Stimulated activated CD4-positive, alpha-beta T cell treated with anti-CD3 and anti-CD28 coated beads, Interleukin-15, amount 100 ng/mL, for 1 hour (primary cell): ENCODE measurements at places on chromosomes 1 and 21.

GRCh38 chr1:4330805-4331766, 323.3 kb upstream of the AJAP1 start:
- no peak for DNase-seq

- no peak for DNase-seq
Observed at GRCh38 chr21:25732091-25732760, 2.5 kb downstream of the ATP5PF start.

- no peak for DNase-seq
Observed at GRCh38 chr21:41961753-41962152, 7.9 kb upstream of the C2CD2 start.

- no peak for DNase-seq
Observed at GRCh38 chr1:62561306-62561705, 36.0 kb upstream of the ANGPTL3 start.

DNA sequence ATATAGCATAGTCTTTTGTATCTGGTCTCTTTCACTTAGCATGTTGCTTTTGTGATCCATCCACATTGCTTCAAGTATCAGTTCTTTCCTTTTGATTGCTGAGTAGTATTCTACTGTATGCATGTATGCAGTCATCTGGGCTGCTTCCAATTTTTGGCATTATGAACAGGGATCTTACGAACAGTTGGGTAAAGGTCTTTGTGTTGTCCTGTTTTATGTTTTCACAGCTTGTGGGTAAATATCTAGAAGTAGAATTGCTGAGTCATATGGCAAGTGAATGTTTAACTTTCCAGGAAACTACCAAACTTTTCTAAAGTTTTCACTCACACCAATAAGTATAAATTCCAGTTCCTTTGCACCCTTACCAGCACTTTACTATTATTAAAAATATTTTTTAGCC, 60.9 kb downstream of the LHX4 start:
- no peak for DNase-seq

GRCh38 chr1:110390096-110390495, 730 bp downstream of the SLC16A4 start:
- DNase-seq, result no peak

- DNase-seq, result no peak
Observed at GRCh38 chr1:247322849-247323586, 8.6 kb downstream of the ZNF496 start.

GRCh38 chr21:16419188-16419921, 689.6 kb downstream of the USP25 start:
- DNase-seq, result no peak

- DNase-seq, result no peak
Observed at GRCh38 chr1:168823988-168824387, 95.0 kb upstream of the DPT start.

- DNase-seq, result no peak
Observed at GRCh38 chr1:160789702-160790611, 6.0 kb upstream of the LY9 start.

GRCh38 chr1:40302475-40302874, 14.6 kb downstream of the COL9A2 start:
- DNase-seq, result no peak

DNA sequence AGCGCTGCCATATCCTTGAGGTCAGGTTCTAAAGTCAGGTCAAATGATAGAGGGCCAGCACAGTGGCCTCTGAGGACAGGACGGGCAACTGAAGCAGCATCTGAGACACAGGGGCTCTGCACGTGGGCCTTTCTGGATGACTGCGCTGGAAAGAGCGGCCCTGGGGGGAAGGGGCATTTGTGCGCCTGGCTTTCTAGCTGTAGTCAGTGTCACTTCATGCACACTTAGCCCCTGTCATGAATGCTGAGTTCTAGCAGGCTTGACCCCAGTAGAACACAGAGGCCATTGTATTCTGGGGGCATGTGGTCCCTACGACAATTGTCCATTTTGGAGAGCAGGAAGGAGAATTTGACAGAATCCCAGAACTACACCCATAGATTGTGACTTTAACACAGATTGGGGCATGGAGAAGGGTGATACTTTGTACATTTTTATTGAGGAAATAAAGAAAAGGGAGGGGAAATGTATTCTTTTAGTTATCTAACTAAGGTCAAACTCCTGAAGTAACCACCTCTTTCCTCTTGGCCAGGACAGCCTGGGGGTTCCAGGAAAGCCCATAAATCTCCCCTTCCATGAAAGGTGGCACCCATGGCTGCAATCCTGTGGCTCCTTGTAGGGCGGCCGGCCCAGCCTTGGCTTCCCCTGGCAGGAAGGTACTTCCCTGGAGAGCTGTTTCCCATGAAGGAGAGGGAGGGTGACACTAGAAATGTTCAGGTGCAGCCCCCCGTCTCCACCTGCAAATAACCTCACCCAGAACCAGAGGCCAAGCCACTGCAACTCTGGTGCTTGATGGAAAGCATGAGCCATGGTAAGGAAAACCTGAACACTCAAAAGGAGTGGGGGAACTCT, 34.4 kb downstream of the NTPCR start:
- no peak for DNase-seq

- DNase-seq, result no peak
Observed at GRCh38 chr1:33219886-33220661, 36.2 kb upstream of the ZNF362 start.

GRCh38 chr1:111961773-111962565, 27.5 kb downstream of the KCND3 start:
- DNase-seq, result no peak

DNA sequence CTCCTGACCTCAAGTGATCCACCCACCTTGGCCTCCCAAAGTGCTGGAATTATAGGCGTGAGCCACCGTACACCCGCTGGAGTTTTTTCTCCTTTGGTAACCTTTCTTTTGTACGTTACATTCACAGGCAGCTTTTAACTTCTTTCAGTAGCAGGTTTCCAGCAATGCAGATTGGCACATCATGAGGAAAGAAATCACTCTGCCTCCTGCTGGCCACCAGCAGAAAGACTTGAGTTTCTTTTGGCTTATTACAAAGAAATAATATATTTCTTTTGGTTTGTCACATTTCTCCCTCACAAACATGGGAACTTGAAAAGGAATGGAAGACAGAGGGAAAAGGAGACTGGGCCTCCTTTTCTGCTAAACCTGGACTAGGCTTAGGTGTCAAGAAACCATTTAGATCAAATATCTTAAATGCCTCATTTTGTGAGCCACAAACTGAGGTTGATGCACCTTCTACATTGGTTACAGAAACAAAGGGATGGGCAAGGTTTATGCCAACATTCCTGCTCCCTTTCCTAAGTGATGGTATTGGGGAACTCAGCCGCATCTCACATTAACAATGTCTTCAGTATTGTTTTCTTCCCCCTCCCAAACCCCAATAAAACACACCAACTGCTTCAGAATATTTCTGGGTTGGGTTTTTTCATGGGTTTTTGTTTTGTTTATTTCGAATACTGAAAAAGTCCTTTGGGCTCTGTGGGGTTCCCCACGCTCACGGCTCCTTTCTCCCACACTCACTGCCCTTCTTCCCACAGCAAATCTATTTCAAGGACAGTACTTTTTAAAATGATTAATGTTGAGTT, 7.7 kb downstream of the ENSA start:
- peak; percentile 22 for DNase-seq

GRCh38 chr1:23558140-23558871, 995 bp downstream of the ID3 start:
- DNase-seq, result no peak

DNA sequence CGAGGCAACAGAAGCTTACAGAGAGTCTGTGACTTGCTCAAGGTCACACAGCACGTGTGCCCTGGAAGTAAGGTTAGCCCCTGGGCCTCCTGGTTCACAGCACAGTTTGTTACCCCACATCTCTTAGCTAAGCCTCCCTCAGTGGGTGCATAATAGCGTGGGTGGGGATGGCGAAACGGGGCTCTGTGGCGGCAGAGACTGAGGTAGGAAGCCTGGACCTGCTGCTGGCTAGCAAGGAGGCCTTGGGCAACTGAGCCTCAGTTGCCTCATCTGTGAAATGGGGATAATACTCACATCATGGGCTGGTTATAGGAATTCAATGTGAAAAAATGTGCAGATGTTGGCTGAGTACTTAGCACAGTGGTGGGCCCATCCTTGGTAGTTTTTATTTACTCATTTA, 596 bp downstream of the PADI4 start:
- DNase-seq, result no peak

- DNase-seq, result no peak
Observed at GRCh38 chr1:241849345-241849695, 1.3 kb downstream of the EXO1 start.

DNA sequence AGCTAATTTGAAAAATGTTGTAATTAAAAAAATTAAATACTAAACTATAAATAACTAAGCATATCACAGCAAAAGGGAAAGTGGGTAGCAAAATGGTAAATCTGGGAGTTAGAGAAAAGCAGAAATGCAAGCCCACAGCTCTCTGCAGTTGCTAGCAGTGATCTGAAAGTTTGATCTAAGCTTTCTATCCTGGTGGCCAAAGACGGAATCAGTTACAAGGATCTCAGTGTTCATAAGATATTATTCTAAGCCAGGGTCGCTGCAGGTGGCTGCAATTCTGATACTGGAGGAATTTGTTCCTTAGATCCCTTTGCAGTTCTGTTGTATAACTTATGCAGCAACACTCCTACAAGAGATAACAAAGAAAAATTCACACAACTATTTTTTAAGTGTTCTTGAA, 363.7 kb downstream of the SETD4 start:
- no peak for DNase-seq

- no peak for DNase-seq
Observed at GRCh38 chr1:15244813-15245212, 2.2 kb upstream of the FHAD1 start.

DNA sequence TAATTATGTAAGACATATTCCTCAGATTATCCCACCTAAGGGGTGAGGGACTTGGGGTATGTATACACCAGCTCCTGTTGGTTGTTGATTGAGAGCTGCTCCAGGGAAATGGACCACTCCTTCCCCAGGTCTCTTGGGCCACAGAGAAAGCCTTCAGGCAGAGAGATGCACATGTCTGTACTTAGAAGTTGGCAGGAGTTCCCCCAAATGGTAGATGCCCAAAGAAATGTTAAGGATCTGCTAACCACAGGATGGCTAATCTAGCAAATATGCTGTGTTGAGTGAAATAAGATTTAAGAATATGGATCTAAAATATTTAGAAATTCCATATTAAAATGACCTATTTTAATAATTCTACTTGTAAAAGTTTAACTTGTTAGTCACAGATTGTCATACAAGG, 100.8 kb upstream of the DNAH14 start:
- DNase-seq, result no peak

DNA sequence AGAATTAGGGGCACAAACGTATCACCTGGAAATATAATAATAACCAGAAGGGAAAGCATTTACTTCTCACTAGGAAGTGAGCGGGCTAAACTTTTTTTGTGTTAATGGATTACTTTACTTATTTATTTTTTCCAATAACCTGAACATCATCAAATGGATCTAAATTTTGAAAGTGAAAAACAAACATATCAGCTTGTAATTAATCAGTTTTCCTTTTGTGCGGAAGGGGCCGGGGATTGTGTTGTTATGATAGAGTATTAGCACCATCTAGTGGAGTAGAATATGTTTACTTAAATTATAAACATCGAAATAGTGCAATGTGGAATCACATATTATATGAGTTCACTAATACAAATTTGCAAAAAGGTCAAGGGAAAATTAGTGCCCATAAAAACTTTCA, 9.0 kb downstream of the CFH start:
- DNase-seq, result no peak

DNA sequence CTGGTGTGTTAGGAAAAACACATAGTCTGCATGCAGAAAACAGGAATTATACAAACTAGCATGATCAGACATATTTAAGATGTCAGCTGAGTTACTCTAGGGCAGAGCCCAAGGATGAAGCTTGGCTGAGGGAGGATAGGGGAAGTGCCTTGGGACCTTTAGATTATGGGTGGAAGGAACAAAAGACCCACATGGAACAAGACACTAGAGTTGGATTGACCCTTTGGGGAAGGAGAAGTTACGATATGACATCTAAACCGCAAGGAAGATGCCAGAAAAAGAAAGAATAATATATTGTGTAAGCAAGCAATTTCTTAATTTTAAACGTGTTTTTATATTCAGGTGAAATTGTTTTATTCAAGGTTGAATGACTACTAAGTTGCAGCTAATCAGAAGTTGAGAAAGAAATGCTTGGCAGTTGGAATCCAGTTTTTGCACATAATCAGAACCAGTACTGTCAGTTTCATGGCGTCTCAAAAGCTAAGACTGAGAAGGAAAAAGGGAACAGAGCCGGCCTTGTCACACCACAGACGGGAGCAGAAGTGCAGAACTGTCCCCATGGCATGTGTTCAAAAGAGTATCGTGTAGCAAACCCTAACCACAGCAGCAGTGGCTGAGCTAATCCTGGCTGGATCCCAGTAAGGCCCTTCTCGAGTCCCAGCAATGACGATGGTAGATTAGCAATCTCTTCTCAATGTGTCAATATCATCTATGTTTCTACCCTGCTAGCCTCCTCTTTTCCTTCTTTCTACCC, 31.2 kb upstream of the IFNAR2 start:
- no peak for DNase-seq

DNA sequence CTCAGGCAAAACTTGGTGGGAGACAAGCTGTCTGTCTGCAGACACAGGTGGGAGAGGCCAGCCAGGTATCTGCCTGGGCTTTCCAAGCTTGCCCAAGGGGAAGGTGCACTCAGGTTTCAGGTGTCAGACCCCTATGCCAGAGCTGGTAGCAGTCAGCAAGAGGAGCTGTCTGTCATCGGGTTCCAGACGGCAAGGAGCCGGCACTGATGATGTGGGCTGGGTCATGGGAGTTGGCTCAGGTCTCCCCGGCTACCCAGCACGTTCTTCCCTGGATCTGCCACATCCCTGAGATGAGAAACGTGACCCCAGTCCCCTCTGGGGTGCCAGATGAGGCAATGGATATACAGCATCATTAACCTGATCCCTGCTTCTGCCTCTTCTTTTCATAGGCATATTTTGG, 23.0 kb downstream of the TMCC2 start:
- no peak for DNase-seq

- DNase-seq, result no peak
Observed at GRCh38 chr1:42793824-42794223, 9.0 kb downstream of the TMEM269 start.

DNA sequence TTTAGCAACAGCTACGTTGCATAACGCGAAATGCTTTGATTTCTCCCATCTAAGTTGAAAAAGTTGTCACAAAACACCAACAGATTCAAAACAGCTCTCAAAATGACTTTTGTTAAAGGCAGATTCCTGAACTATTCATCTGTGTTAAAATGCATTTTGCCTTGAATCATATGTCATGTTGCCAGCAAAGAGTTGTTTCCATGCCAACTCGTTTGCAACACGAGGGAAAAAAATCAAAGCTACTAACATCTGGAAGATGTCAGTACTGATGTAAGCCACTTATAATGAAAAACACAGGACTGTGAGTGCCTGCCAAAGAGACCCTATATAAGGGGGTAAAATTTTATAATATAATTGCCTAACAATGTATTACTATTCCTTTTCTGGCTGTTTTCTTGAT, 182.7 kb upstream of the PTBP2 start:
- DNase-seq, result no peak

DNA sequence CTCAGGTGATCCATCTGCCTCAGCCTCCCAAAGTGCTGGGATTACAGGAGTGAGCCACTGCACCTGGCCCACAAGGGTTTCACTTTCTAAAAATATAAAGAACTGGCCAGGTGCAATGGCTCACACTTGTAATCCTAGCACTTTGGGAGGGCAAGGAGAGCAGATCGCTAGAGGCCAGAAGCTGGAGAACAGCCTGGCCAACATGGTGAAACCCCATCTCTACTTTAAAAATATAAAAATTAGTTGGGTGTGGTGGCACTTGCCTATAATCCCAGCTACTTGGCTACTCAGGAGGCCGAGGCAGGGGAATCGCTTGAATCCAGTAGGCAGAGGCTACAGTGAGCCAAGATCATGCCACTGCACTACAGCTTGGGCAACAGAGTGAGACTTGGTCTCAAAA, 25.7 kb downstream of the MRPL39 start:
- no peak for DNase-seq
